ENCODE measurements at places on chromosomes 12 and 14. TPM values are rescaled to one million over a fixed set of nuclear protein-coding genes. Genes with fewer than 3 reads are reported as not detected.

The IAPP gene
- not detected for total RNA-seq

The HAL gene
- total RNA-seq: under 0.01 TPM

The GLS2 gene
- total RNA-seq: 0.73 TPM

The PGF gene
- total RNA-seq: 14.8 TPM

The SMCO2 gene
- total RNA-seq: 0.17 TPM

The GRIN2B gene
- total RNA-seq: not detected

The DHRS2 gene
- total RNA-seq: not detected

The ANO6 gene
- total RNA-seq: 43.5 TPM
